H7 (cell line): ENCODE measurements at places on chromosomes 2 and 18. TPM values are rescaled to one million over a fixed set of nuclear protein-coding genes. Genes with fewer than 3 reads are reported as not detected.

- no peak for DNase-seq
Measured at GRCh38 chr18:78986018-78986481, 6.4 kb downstream of the SALL3 start.

GRCh38 chr2:5691221-5691984, 781 bp upstream of the SOX11 start:
- DNase-seq: peak; percentile 92

GRCh38 chr2:98861601-98862000, 74.4 kb downstream of the CRACDL start:
- DNase-seq: no peak

SERPINB12 gene
- total RNA-seq: not detected in 2 replicates

GRCh38 chr2:97701186-97701585, 12.2 kb upstream of the ZAP70 start:
- no peak for DNase-seq

- no peak for DNase-seq
Measured at GRCh38 chr2:7619203-7619970, 702.2 kb downstream of the RNF144A start.

DNA sequence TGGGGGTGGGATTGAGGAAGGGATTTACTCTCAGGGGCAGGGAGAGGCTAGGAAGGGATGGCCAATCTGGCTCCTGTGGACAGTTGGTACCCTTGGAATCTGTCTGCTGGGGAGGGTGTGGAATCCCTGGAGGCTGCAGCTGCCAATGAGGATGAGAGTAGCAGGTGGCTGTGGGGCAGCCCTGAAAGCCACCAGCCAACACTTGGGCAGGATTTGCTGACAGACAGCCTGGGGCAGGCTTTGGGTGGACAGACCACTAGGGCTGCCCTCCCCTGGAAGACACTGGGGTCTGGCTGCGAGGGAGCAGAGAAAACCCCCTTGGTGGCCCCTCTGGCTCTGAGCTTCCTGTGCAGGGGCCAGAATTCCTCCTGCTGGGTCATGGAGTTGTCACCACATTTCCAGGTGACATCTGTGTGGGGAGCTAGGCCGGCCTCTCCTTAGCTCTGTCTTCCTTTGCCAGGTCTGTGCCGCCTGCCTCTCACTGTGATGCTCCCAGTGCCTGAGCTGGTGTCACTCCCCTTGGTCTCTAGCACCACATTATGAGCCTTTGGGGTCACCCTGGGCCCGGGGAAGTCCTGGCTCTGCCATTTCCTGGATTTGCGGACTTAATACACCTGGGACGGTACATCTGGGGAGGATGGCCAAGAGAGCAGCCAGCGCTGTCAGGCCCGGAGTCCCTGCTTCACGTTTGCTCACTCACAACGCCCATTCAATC, 13.4 kb upstream of the ARHGEF4 start:
- DNase-seq: no peak

HOXD4 gene
- total RNA-seq: not detected in 2 replicates

GRCh38 chr2:182132605-182133004, 147.0 kb downstream of the PPP1R1C start:
- no peak for DNase-seq

GRCh38 chr2:164014791-164015190, 279.0 kb upstream of the FIGN start:
- DNase-seq: no peak

EVX2 gene
- not detected in 2 replicates for total RNA-seq

PLGLB2 gene
- total RNA-seq: not detected in 2 replicates

IL1R1 gene
- total RNA-seq: 0.04 and 1.0 TPM in 2 replicates

ANKRD30B gene
- total RNA-seq: not detected in 2 replicates

DNA sequence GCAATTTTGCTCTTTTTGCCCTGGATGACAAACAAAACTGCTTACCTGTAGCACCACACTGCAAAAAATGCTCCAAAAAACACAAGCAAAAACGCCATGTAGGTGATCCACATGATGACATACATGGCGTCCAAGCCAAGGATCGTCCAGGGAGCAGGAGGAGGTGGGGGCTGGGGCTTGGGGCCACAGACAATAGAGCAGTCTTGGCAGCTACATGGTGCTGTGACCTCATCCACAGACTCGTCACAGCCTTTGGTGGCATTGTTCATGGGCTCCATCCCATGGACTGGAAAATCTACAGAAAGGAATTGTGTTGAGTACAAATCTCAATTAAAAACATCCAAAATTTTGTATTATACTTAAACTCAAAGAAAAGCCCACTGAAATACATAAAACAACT, 26.1 kb downstream of the NPC1 start:
- no peak for DNase-seq
